ENCODE measurements at places on chromosomes 1 and 21.
A peak's percentile ranks its signal among the peaks of the same experiment; 100 is the strongest.

DNA sequence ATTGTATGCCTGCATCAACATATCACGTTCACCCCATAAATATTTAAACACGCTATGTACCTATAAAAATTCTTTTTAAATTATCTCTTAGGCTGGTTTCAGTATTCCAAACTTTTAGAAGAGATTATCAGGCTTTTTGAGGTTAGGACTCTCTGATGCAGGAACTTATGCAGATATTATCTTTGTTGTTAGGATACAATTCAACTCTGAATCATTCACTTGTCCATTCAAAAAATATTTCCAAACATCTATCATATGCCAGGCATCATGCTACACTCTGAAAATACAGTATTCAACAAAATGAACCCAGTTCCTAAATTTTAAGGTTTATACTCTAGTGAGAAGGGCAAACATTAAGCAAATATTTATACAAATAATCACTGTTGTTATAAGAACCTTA, 40.5 kb downstream of the ASH1L start:
- no peak for DNase-seq

GRCh38 chr1:234214129-234214910, 158.9 kb upstream of the COA6 start:
- DNase-seq: no peak

GRCh38 chr1:215040190-215040589, 42.3 kb upstream of the KCNK2 start:
- no peak for DNase-seq

DNA sequence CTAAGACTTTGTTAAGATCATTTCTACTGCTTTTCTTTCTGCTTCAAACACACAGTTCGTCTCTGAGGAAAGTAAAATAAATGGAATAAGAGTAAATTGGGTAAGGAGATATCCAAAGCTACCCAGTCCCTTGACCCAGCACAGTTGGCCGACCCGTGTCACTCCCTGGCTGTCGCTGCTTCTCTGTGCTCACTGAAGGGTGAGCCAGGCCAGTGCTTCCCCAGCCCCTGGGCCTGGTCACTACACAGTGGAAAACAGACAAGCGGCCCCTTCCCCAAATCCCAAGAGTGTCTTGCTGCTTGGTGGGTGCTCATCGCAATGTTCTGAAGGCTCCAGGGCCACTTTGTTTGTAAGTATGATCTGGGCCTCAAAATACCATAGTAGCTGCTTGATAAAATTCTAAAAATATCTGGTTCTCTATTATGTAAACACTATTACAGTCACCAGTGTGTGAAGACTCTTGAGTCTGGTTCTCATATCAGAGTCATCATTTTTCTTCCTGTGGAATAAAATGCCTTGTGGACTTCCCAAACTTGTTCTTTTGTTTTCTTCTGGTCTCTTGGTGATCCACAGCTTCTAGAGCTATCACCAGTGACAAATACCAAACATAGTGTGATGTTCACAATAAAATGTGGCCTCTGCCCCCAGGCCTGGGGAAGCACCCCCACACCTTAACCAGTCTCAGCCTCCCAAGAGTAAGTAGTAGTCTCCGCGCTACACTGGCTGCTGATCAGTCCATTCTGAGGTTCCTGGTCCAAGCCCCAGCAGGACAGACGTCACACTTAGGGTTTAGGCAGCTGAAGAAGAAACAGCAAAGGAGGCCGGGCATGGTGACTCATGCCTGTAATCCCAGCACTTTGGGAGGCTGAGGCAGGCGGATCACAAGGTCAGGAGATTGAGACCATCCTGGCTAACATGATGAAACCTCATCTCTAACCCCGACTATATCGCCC, 106.2 kb downstream of the DHRS3 start:
- DNase-seq: peak; percentile 27

DNA sequence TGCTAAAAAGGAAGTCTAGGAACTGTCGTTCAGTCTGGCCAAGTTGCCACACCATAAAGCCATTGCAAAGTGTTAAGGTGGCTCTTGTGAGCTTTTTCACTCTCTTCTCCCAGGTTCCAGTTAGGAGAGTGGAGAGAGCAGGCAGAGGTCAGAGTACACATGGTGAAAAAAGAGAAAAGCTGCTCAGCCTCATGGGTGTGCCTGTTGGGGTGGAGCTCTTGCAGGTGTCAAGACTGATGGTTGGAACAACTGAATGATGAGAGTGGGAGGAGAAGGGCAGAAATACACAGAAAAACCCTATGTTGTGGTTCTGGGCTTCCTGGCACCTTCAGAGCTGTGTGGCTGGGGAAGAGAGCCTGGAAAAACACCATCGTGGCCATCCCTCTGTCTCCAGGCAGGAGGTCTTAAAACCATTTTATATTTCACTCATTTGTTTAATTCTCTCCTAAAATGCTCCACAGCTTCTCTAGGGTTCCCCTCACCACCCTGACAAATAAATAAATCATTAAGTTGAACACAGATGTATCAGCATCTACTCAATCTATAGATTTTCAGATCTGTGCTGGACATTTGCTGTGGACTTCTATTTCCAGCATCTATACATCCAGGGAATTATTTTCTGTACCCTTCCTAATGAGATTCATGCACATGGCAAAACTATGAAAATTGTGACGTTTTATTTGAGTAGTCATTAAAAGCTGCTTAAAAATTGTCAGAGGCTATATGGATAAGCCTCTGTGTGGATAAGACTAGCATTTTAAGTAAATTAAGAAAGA, 17.5 kb downstream of the UBASH3A start:
- no peak for DNase-seq

GRCh38 chr1:165116732-165117131, 239.8 kb downstream of the LMX1A start:
- peak; percentile 74 for DNase-seq

DNA sequence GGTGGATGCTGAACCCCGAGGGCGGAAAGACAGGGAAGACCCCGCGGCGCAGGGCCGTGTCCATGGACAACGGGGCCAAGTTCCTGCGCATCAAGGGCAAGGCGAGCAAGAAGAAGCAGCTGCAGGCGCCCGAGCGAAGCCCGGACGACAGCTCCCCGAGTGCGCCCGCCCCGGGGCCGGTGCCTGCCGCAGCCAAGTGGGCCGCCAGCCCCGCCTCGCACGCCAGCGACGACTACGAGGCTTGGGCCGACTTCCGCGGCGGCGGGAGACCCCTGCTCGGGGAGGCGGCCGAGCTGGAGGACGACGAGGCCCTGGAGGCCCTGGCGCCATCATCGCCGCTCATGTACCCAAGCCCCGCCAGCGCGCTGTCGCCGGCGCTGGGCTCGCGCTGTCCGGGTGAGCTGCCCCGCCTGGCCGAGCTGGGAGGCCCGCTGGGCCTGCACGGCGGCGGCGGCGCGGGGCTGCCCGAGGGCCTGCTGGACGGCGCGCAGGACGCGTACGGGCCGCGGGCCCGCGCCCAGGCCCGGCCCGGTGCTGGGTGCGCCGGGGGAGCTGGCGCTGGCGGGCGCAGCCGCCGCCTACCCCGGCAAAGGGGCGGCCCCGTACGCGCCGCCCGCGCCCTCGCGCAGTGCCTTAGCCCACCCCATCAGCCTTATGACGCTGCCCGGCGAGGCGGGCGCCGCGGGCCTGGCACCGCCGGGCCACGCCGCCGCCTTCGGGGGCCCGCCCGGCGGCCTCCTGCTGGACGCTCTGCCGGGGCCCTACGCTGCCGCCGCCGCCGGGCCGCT, 20.7 kb downstream of the FOXO6 start:
- peak; percentile 25 for DNase-seq

GRCh38 chr21:43712268-43712942, 6.5 kb upstream of the PDXK start:
- peak; percentile 20 for DNase-seq

- no peak for DNase-seq
These were observed 41.5 kb downstream of the CBS start for GRCh38 chr21:43034101-43034500.

GRCh38 chr1:231927431-231927830, 300.8 kb downstream of the DISC1 start:
- DNase-seq: no peak

GRCh38 chr1:58857680-58858673, 74.1 kb upstream of the JUN start:
- DNase-seq: no peak

- no peak for DNase-seq
These were observed 108.8 kb downstream of the NRIP1 start for GRCh38 chr21:14955936-14956520.

All from fibroblast of skin of scalp (primary cell).